GM04504 (cell line): ENCODE measurements at places on chromosomes 5 and 9.

DNA sequence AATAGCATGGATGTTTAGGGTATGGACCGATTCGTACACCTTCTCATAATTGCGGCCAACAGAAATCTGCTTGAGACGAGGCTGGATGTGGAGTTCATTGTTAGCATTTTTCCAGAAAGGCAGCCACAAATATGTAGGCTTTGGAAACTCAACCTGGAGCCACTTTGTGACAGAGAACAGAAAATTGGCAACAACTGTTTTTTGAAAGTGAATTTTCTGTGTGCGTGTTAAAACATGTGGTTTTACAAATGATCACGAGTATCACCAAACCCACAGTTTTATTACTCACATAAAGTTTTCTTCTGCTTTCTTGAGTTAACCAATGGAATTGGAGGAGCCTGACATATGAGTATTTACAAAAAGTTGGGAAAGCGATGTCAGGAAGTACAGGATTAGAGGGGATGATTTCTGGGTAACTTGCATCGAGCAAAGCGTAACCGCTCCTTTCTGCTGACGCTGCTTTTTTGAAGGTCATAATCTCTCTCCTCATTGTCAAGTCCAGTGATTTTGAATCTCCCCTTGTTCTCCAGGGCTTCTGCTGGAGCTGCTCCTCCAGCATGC lies 138.5 kb upstream of the TAF11L2 start:
- peak; percentile 76 for DNase-seq

DNA sequence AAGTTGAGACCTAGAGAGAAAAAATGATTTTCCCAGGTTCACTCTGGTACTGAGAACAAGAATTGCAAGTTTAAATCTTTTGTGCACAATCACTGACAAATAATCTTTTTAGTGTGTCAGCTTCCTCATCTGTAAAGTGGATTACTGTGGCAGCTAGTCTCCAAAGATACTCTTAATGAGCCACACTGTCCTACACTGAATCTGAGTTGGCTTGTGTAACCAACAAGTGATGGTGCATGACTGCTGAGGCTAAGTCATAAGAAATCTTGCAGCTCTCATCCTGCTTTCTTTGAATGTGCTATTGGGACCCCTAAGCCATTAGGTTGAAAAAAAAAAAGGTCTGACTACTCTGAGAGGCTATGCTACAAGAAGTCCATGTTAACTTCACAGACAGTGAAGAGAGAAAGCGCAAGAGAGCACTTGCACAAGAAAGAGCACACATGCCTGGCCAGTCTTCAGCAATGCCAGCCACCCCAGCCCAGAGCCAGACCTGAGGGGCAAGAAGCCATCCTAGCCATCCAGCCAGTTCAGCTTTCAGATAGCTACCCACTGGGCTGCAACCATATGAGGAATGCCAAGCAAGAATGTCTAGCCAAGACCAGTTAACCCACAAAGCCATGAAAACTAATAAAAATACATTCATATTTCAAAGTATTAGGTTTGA lies 419.4 kb downstream of the RAB3C start:
- DNase-seq = no peak

- no peak for DNase-seq
Observed at GRCh38 chr5:107451028-107451427, 219.7 kb downstream of the EFNA5 start.

DNA sequence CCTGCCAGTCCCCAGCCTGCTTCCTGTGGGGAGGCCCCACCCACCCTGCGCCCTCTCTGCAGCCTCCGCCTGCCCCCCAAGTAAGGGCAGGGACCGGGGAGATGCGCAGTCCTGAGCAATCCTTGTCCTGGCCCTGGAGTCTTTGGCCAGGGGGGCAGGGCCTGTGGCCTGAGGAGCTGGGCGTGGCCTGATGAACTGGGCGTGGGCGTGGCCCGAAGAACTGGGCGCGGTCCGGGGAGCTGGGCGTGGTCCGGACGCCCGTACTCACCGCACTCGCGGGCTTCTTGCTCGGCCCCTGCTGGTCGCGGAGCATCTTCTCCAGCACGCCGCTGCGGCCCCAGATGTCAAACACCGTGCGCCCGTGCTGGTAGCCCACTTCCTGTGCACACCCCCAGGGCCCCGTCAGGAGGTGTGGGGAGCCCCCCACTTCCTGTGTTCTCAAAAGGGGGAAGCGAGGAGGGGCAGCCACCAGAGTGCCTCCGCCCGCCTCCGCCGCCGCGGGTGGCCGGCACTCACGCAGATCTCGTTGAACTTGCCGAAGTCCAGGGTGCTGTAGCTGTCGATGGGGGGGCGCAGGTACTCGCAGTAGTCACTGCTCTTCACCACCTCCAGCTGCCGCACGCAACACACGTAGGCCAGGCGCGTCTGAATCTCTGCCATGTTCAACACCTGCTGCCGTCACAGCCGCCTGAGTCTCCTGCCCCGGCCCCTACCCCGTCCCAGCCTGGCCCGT lies 2.7 kb upstream of the NSMF start:
- no peak for DNase-seq
